ENCODE measurements at places on chromosomes 2 and 18.
A peak's percentile ranks its signal among the peaks of the same experiment; 100 is the strongest.

- no peak for DNase-seq
Observed at GRCh38 chr2:139835101-139835500, 1054.9 kb upstream of the NXPH2 start.

- peak; percentile 64 for DNase-seq
Observed at GRCh38 chr2:24827321-24828237, 34.4 kb downstream of the CENPO start.

- DNase-seq, result no peak
Observed at GRCh38 chr18:13309748-13310670, 91.4 kb downstream of the LDLRAD4 start.

DNA sequence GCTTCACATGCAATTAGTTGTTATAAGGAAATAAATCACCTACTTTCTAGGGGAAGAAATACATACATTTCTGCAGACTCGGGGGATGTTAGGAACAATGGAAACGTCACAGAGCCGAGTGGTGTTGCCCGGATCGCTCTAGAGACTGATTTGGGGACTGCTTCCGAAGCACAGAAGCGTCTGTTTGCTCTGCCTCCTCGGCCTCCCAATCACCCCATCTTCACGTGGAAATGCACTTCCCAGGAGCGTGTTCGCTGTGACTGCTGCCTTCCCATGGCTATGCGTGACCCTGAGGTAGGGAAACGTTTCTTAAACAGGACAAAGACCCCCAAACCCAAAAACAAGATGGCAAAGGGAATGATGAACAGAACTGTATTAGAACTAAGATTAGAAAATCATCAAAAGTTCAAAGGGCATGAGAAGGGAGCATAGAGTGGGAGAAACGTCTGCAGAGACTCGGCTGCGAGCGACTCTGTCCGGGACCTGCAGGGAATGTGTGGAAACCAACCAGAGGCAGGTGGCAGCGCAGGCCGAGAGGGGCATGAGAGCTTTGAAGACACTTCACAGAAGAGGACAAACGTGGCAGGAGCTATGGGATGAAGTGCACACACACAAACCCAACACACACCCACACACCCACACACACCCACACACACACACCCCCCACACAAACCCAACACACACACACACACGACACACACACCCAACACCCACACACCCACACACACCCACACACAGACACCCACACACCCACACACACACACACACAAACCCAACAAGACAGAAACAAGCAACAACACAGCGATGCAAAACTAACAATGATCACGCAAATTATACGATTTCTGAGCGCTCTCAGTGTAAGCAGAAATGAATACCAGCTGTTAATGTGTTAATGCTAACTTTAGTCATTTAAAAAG lies 41.3 kb downstream of the RTP5 start:
- no peak for DNase-seq

GRCh38 chr2:65316072-65316471 lies 88.4 kb downstream of the ACTR2 start:
- DNase-seq, result no peak

GRCh38 chr2:71793926-71794325 lies 340.6 kb downstream of the DYSF start:
- no peak for DNase-seq

DNA sequence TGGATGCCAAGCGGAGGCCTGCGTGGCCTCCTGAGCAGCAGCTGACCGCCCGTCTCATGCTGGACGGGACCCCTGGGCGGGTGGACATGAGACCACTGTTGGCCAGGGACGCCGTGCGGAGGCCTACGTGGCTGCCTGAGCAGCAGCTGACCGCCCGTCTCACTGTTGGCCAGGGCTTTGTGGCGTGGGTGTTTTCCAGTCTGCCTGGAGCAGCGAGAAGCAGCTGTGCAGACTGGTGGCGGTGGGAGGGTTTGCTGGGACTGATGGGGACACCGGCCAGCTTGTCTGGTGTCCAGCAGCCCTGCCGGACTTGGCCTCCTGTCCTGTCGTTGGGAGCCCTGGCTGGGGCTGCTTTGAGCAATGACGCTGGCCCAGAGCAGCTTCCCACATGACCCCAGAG lies 5.8 kb upstream of the D2HGDH start:
- DNase-seq, result no peak

DNA sequence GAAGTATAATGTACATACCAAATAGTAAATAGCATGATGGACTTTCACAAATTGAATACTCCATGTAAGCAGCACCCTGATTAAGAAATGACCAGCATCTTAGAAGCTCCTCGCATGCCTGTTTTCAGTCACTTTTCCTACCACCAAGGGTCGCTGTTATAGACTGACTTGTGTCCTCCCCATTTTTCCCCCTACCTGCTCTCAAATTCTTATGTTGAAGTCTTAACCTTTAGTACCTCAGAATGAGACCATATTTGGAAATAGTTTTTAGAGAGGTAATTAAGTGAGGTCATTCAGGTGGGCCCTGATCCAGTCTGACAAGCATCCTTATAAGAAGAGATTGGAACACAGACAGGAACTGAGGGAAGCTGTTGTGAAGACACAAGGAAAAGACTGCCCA lies 125.9 kb downstream of the LYPD6 start:
- no peak for DNase-seq

DNA sequence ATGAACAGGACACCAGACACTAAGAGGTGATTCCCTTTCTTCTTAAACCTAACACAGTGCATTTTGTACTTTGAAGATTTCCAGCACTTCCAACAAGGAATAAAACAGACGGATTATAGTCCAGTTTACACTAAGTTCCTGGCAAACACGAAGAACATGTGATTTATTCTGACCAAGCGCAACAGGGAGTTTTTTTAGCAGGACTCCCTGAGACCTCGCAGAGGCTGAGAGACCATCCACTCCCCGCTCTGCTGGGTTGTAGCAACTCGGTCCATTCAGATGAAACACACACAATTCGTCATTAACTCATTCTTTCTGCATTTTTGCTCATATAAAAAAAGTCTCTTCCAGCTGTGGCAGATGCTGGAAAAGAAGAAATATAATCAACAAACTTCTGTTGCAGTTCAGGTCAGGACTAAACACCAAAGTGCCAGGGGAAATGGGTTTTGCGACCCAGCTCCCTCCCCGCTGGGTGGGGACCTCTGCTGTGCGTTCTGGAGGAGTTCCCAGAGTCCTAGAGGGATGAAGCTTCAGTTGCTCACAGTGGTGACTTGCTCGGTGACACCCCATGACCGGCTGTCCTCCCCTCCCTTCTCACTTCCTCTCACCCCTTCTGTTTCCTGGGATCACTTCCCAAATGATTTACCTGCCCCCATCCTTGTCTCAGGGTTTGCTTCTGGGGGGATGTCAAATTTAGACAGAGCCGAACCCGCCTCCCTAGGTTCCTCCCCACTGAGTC lies 52.5 kb downstream of the KCNF1 start:
- no peak for DNase-seq

- no peak for DNase-seq
Observed at GRCh38 chr2:33313039-33313438, 163.4 kb upstream of the RASGRP3 start.

DNA sequence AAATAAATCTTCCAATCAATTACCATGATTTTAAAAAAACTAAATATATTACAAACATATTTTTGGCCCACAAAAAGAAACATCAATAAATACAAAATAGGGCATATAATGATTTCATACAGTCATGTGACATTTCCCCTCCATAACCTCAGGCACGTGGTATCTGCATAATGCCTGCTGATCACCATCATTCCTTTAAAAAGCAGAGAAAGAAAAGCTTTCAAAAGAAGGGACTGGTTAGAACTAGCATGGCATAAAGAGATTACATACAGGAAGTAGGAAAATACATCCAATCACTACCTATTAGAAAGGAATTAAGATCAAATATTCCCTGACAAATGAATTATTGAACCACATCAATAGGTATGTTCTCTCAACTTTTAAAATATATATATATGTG lies 83.5 kb downstream of the INO80D start:
- no peak for DNase-seq

DNA sequence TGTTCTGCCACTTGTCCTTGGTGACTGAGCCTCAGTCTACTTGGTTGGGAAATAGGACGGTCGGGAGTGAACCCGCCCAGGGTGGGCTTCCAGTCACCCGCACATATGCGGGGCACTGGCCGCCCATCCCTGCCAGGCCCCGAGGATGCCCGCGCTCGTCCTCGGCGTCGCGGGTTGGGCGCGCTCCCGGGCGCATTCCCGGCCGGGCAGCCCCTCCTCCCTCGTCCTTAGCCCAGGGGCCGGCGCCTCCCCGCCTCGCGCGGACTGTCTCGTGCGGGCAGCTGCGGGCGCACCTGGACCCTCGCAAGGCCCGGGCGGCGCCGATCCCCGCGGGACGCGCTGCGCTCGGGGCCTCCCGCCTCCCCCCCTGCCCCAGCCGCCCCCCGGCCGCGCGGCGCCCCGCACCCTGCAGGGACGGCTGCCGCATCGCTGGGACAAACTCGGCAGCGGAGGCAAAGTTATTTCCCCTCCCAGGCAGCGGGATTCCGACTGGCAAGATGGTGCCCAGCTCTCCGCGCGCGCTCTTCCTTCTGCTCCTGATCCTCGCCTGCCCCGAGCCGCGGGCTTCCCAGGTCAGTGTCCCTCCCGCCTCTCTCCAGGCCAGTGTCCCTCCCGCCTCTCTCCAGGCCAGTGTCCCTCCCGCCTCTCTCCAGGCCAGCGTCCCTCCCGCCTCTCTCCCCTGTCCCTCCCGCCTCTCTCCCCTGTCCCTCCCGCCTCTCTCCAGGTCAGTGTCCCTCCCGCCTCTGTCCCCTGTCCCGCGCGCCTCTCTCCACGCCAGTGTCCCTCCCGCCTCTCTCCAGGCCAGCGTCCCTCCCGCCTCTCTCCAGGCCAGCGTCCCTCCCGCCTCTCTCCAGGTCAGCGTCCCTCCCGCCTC lies at the start of gene FBLN7:
TSS of gene FBLN7 (plus strand) at position 227 of the 874 bp plus-strand sequence. CDS start at position 498, 271 bp downstream.
- no peak for DNase-seq

GRCh38 chr18:8969639-8970390 lies 132.7 kb upstream of the NDUFV2 start:
- DNase-seq, result no peak

DNA sequence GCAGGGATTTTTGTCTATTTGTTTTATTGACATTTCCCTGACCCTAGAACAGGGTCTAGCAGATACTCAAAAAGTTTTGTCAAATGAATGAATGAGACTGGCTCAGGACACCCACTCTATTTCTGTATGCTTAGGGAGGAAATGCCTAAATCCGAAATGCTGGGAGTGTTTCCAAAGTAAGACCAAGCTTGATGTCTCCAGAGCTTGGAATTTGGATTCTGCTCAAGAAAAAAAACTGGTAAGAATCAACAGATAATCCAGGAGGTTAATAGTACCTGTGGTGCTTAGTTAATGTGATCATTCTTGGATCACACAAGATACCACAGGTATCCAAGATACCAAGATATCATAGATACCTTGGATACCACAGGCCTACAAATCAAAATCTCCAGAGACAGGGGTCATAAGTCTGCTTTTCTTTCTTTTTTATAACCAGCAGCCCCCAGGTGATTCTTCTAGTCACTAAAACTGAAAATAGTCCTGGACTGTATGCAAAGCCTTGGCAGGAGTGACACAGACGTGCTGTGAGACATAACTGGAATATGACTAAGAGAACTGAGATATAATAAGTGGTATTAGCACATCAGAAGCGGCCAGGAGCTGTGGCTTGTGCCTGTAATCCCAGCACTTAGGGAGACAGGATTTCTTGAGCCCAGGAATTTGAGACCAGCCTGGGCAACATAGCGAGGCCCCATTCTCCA lies 39.9 kb upstream of the SP3 start:
- no peak for DNase-seq
